NCI-H2227 treated with DMSO at 0.1 percent for 48 hours (cell line): ENCODE measurements at places on chromosomes 12 and 14.
A peak's percentile ranks its signal among the peaks of the same experiment; 100 is the strongest.

- DNase-seq: no peak
These were observed 287.4 kb downstream of the ACSS3 start for GRCh38 chr12:81365284-81365683.

- DNase-seq: no peak
These were observed 154.0 kb upstream of the SSTR1 start for GRCh38 chr14:38053666-38054065.

- DNase-seq: no peak
These were observed 143.2 kb upstream of the SEL1L start for GRCh38 chr14:81676879-81677278.

GRCh38 chr14:103806805-103807204, 40.6 kb downstream of the PPP1R13B start:
- no peak for DNase-seq

GRCh38 chr12:132170637-132171292, 26.5 kb downstream of the NOC4L start:
- DNase-seq: no peak

GRCh38 chr12:93990832-93991803, 157.3 kb upstream of the PLXNC1 start:
- peak; percentile 78 for DNase-seq

DNA sequence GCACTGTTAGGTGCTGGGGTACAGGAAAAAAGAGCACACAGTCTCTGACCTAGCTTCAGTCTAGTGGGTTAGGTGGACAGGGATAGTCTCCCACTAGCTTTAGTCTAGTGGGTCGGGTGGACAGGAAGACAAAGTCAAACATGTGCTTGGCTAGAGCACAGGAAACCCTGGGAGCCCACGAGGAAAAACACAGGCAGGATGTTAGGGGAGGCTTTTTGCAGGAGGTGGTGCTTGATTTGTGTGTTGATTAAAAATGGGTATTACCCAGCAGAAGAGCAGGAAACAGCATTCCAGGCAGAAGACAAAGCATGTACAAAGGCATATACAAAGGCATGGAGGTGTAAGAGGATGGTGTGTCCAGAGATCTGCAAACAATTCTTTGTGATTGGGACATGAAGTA, 23.3 kb downstream of the SLC38A2 start:
- no peak for DNase-seq
